ENCODE measurements at places on chromosomes 7 and 10. TPM values are rescaled to one million over a fixed set of nuclear protein-coding genes. Genes with fewer than 3 reads are reported as not detected.

Gene PNLIPRP3
- total RNA-seq: not detected

Gene SLC29A4
- 14.7 TPM for total RNA-seq

Gene SPDYE9
- under 0.01 TPM for total RNA-seq

Gene ASAH2
- total RNA-seq: 2.9 TPM

Gene MYOF
- total RNA-seq: 2.9 TPM

Gene EXOSC1
- 52.6 TPM for total RNA-seq

Gene RPEL1
- not detected for total RNA-seq

Gene LMOD2
- total RNA-seq: not detected

All from frontal cortex (tissue), 4 donors.